ENCODE measurements at places on chromosomes 3 and 15. TPM values are rescaled to one million over a fixed set of nuclear protein-coding genes. Genes with fewer than 3 reads are reported as not detected.
A peak's percentile ranks its signal among the peaks of the same experiment; 100 is the strongest.

CLDN16 gene
- total RNA-seq = 0.41 TPM

CCR9 gene
- not detected for total RNA-seq

GAP43 gene
- total RNA-seq = 2.6 TPM

WNT5A gene
- 5.8 TPM for total RNA-seq

DISP2 gene
- 0.40 TPM for total RNA-seq

DNA sequence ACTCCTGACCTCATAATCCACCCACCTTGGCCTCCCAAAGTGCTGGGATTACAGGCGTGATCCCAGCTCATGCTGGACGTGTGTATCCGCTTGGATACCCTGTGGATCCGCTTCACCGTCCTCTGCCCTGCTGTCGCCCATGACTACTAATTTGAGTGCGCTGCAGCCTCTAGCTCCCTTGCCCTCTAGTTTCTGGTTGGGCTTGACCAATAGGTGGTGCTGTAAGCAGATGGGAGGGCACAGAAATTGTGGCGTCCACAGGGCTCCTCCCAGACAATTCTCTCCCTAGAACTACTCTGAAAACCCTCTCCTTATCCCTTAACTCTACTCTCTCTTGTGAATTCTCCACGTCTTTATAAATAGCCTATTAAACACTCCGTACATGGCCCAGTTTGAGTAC is 36.2 kb downstream of the ZPLD1 start:
- no peak for DNase-seq
- H3K27me3 ChIP-seq = no peaks in the 10 kb centered on the region
- H3K27ac ChIP-seq = no peak overlapping the region
- no peak overlapping the region for H3K4me3 ChIP-seq

DNA sequence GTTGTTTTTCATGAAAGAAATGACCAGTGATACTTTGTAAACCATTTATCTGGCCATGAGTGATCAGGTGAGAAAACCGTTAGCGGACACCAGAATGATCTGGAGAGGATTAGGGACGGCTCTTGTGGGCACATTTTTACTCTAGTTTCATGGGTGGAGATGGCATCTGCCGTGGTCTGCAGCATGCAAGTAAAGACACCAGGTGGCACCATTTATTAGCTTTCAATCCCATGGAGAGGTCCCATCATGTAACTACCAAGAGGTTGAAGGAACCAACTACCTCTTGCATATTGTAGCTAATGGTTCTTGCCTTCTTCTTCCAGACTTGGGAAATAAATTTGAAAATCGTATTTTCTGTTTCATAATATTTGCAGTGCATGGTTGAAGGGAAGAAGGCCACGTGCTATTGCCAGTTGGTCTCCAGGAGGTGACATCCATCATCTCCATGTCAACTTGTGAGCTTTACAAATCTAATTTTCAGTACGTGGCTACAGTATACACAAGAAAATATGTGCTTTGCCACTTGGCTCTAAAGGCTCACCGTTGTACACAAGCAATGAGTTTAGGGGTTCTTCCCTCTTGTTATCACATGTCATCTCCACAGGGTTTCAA is 1.5 kb upstream of the MAPKBP1 start:
- peak; percentile 37 for DNase-seq
- peaks cover 5% of the 10 kb centered on the region for H3K36me3 ChIP-seq
- no peaks in the 10 kb centered on the region for H3K27me3 ChIP-seq
- peaks cover 28% of the 10 kb centered on the region for H3K4me1 ChIP-seq
- no peak overlapping the region for H3K4me3 ChIP-seq

DNA sequence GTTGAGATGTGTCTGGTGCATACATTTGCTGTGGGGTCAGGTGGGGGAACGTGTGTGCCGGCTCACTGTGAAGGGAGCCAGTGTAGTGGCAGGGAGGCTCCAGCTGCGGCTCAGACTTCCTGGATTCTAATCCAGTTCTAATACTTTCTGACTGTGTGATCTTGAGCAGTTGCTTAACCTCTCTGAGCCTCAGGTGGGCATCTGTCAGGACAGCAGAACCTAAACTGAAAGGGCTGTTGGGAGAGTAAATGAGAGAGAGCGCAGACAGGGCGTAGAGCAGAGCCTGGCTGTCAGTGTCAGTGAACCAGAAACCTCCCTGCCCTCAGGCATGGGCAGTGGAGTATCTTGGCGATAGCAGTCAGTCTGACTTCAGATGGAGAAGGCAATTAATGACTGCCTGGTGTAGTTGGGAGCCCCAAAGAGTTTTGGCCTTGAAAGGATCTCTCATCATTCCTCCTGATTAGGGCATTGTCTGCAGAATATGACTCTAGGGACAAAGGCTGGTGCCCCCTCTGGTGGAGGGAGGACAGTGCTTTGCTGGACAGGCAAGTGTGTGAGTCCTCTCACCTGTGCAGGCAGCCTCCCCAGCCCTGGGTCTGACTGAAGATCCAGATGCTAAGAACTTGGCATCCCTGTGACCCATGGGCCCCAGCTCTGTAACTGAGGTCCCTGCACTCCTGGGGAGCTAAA is 9.6 kb downstream of the KBTBD13 start:
- no peak overlapping the region for H3K27ac ChIP-seq
- no peak overlapping the region for H3K4me3 ChIP-seq
- H3K27me3 ChIP-seq = no peaks in the 10 kb centered on the region
- DNase-seq = no peak

GRCh38 chr3:2802429-2802828 is 307.7 kb downstream of the IL5RA start:
- no peak overlapping the region for H3K4me3 ChIP-seq
- DNase-seq = no peak
- H3K27me3 ChIP-seq = no peaks in the 10 kb centered on the region
- H3K4me1 ChIP-seq = no peaks in the 10 kb centered on the region
- H3K27ac ChIP-seq = no peak overlapping the region

DNA sequence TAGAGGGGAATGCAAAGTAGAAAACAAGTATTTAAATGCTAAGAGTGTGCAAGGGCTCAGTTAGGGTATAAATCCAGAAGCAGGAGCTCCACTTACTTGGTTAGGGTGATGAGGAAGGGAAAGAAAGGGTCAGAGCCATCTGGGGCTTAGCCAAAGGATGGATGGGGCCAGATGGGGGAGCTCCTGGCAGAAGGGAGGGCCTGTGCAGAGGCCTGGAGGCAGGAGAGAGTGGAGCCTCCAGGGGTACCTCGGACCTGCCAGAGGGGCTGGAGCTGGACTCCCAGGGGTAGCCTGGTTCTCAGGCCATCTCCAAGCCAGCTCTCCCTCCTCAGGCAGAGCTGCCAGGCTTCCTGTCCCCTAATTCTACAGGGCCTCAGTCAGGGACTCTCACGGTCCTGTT is 506.3 kb downstream of the SHQ1 start:
- H3K27me3 ChIP-seq = no peaks in the 10 kb centered on the region
- no peak overlapping the region for H3K4me3 ChIP-seq
- DNase-seq = no peak
- H3K4me1 ChIP-seq = peaks cover 4% of the 10 kb centered on the region
- no peak overlapping the region for H3K27ac ChIP-seq

GRCh38 chr3:54863366-54863765 is 64.5 kb downstream of the LRTM1 start:
- DNase-seq = no peak
- no peak overlapping the region for H3K27ac ChIP-seq
- peaks cover 12% of the 10 kb centered on the region for H3K4me1 ChIP-seq
- no peak overlapping the region for H3K4me3 ChIP-seq
- H3K27me3 ChIP-seq = no peaks in the 10 kb centered on the region
- H3K36me3 ChIP-seq = no peaks in the 10 kb centered on the region

DNA sequence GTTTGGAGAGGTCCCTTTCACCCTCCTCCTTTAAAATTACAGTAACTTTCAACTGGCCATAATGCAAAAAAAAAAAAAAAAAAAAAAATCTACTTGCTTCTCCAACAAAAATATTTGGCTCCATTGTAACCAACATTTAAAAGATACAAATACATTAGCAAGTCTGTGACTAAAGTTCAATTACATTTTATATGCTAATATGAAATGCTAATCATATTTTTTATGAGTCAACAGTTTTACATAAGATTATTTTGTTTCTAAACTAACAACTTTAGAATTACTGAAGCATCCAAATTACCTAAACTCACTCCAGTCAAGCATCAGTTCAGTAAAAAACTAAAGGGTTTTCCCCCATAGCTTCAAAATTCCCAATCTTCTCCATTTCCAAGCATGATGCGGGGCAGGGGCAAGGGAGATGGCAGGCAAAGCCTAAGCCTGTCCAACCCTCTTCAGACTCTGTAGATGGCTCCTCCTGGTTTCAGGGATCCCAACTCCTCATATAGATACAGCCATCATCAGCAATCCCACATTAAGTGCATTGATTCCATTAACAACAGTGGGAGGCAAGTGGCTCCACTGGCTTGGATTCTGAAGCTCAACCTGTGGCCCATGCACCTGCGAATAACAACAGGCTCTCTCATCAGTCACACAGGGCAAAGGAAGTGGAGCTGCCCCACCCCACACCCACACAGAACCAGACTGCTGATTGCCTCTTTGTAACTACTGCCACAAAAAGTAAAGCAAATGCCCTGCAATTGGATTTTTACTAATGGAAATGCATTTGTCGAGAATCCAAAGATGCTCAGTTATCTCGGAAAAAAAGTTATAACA is 15.0 kb downstream of the SFMBT1 start:
- H3K36me3 ChIP-seq = no peaks in the 10 kb centered on the region
- H3K27me3 ChIP-seq = no peaks in the 10 kb centered on the region
- H3K4me3 ChIP-seq = no peak overlapping the region

DNA sequence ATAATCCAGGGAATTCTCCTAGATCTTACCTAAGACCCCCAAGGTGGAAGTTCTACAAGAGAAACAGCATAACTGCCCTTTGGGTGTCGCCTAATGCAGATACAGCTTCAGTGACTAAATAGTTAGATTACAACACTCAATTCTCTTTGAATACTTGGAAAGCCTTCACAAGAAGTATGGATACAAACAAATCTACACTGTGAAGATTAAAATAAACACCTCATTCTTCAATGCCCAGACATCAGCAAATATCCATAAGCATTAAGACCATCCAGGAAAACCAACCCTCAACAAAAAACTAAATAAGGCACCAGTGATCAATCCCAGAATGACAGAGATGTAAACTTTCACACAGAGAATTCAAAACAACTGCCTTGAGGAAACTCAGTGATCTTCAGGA is 963.2 kb downstream of the PLOD2 start:
- no peak overlapping the region for H3K4me3 ChIP-seq
- no peak overlapping the region for H3K27ac ChIP-seq
- no peaks in the 10 kb centered on the region for H3K36me3 ChIP-seq
- no peak for DNase-seq

DNA sequence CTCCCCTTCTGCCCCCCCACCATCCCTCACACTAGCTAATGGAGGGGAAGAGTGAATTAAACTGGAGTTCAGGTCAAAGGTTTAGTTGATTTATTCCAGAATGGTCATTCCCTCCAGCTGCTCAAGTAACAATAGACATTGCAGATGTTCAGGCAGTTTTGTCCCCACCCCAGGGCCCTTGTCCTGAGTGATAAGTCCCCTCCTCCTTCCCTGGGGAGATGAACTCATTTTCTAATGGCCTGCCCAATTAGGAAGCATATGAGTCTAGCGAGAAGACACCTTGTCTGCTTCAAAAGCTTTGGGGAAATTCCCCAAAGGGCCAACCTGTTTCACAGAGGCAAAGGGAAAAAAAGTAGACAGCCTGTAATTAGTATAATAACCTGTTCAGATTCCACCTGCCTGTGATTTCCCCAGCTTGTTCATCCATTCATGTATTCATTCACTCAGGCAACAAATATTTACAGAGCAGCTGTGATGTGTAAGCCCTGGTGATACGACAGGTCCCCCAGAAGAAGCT is 165.3 kb downstream of the SHQ1 start:
- no peak for DNase-seq
- H3K36me3 ChIP-seq = no peaks in the 10 kb centered on the region
- H3K27ac ChIP-seq = no peak overlapping the region

GRCh38 chr3:50125541-50126286 is 29.4 kb upstream of the SEMA3F start:
- H3K36me3 ChIP-seq = no peaks in the 10 kb centered on the region
- no peak overlapping the region for H3K27ac ChIP-seq
- H3K27me3 ChIP-seq = no peaks in the 10 kb centered on the region
- no peak overlapping the region for H3K4me3 ChIP-seq

DNA sequence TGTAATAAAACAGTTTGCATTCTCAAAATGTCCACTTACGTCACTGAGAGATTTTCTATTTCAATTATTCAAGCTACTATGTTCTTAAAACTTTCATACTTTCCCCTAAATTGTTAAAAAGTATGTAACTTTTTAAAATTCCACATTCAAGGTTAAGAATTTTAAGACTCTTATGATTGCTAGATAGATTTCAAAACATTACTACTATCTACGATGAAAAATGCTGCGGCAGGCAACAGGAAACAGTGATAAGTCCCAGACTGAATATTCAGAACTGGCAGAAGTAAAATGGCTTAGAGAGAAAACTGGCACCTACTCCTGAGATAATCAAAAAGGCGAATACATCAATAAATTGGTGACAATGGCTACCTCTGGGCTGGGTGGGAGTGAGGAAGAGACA is 16.2 kb downstream of the ATP13A3 start:
- no peak for DNase-seq
- H3K27me3 ChIP-seq = no peaks in the 10 kb centered on the region
- H3K27ac ChIP-seq = no peak overlapping the region
- no peaks in the 10 kb centered on the region for H3K36me3 ChIP-seq

Measured in heart left ventricle (tissue), 16 donors.